ENCODE measurements at places on chromosomes 7 and 10.

DNA sequence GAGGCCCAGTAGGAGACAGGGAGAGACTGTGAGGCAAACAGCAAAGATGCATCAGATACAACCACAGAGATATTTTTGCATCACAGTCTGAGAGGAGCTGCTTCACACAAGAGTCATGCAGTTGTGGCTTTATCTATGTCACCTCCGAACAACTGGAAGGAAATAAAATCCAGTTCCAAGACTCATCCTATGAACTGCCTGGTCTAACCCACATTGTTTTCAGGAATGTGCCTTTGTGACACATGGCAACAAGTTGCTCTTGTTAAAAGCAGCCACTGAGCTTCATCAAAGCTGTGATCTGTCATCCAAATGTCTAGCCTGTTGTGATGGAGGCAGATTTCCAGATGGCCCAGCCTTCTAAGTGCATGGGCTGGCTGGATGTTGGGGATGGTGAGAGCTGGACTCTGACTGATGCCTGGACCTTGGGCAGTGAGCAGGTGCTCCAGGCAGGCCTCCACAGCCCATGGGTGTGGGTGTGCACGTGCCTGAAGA, 255.0 kb downstream of the BMPER start:
- no peak for DNase-seq

DNA sequence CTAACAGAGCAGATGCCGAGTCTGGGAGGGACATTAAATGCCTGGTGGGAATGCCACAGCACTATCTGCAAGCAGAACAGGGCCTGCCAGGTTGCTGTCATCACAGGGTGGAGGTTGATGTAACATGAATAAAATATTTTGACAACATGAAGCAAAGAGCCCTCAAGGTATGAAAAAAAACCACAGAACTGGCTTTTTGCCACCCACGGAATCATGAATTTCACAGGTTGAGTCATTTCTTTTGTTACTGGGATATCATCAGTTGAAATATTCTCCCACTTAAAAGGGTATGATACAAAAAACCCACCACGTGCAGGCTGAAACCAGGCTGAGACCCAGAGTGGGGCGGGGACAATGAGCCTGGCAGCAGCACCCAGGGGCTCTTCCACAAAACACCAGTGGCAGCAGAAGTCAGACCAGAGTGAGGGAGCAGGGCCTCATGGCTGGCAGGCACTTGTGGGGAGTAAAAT, 220.1 kb downstream of the TNS3 start:
- no peak for DNase-seq

DNA sequence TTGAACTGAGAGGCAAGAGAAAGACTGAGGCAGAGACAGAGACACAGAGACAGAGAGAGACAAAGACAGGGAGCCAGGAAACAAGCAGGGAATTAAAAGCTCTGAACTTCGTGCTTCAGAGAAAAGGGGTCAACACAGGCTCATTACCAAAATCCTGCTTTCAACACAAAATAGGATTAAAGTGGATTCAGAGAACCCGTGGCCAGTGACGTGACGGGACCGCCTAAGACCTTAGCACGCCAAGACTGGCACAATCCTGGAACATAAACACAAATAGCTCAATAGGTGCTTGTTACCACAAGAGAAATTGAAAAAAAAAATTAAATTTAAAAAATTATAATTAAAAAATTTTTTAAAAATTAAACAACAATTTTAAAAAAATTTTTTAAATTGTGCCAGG, 21.5 kb downstream of the ASB13 start:
- DNase-seq, result no peak

GRCh38 chr7:150631866-150632864, at the start of gene GIMAP6:
TSS of gene GIMAP6 (minus strand) at chr7:150632385. CDS start at chr7:150630142, 2,243 bp downstream.
- no peak for DNase-seq

DNA sequence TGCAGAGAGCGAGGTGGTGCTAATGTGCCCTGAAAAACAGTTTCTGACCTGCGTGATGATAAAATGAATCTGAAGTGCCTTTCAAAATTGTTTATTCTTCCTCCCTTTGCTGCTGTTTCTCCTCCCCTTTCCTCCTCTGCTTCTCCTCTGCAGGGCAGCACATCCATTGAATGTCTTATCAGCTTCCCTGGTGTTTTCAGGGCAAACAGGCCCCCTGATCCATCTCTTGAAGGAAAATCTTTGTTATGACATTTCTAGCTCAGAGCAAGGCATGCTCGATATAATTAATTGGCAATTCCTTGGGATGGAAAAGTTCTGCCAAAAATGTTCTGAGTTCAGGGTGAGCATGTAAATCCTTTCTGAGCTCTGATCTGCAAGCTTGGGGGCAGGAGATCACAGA, 364.2 kb upstream of the ZNF32 start:
- DNase-seq, result no peak

DNA sequence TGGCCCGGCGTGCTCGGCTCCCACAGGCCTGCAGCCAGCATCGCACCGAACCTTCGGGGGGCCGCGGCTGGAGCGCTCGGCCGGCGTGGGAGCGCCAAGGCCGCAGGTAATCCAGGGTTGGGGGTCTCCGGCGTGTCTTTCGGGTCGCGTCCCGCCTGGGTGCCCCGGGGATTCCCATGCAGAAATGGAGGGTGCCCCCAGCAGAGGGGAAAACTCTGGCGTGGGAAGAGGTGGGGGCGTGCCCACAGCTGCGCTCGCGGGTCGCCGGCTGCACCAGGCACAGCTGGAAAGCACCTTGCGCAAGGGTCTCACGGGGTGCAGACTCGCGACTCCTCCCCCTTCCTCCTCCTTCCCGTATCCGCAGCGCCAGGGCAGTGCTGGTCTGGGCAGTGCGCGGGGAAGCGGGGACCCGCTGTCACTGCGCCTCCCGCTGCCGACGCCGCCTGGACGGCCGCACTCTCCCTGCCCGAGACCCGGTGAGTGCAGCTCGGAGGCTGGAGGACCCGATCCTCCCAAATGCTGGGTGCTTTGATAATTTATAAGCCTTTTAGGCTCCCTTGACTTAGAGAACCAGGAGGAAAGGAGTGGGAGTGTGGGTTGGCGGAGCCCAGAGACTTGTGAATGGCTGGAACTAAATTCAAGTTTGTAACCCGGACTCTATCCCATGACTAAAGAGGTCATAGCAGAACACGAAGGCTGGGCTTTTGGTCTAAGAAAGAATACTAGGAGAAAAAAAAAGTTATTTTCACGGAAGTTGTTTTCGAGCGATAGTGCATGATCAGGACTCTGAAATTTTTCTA, 489 bp downstream of the MAP3K8 start:
- DNase-seq, result peak; percentile 96

DNA sequence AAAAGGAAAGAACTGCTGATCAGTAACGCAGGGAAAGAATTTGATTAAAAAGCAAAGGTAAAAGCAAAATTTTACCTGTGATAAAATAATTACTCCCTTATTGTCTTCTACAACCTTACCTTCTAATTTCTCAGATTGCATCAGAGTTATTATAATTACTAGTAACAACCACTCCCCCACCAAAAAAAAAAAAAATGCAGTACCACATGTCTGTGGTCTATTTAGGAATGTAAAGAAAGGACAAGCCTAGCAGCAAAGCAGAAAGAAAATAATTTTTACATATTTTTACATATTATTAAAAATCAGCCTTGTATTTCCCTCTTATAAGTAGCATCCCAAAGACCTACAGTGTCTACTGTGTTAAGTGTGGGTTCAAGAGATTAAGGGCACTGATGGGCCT, 430.4 kb downstream of the TFEC start:
- no peak for DNase-seq

- no peak for DNase-seq
Measured at GRCh38 chr10:71765906-71766716, 7.2 kb downstream of the VSIR start.
